ENCODE measurements at places on chromosomes 12 and 14.

- DNase-seq, result no peak
Measured at GRCh38 chr12:911191-911826, 38.2 kb downstream of the RAD52 start.

DNA sequence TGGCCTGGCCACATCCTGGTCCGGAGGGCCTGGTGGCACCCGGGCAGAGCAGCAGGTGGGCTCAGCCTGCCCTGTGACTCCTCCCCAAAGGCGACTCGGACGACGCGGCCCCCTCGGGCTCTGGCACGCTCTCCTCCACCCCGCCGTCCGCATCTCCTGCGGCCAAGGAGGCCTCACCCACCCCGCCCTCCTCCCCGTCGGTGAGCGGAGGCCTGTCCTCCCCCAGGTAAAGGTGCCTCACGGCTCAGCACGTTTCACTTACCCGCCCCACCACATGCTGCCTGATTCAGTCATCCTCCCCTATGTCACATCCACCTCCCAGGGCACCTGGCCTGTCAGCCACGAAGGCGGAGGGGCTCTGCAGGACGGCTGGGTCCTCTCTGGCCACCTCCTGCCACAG, 6.8 kb upstream of the TEX22 start:
- DNase-seq, result no peak

DNA sequence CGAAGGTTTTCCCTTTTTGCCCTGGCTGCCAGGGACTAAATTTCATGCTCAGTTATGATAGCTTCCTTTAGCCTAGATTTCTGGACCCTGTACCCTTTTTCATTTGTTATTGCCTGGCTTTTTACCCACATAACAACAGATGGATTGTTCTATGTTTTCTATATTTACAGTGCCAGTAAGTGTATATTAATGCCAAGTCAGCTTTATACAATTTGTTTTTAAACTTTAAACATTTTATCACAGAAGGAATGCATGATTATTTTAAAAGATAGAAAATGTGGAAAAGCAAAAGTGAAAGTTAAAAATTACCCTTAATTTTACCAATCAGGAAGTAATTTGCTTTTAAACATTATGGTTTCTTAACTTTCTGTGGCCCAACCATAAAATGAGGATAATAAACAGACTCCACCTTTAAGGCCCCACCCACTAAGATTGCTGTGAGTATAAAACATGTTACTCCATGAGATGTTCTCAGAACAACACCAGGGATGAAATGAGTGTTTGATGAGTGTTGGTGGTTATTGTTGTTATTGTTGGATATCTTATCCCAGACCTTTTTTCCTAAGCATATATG, 496.8 kb downstream of the EGLN3 start:
- no peak for DNase-seq

DNA sequence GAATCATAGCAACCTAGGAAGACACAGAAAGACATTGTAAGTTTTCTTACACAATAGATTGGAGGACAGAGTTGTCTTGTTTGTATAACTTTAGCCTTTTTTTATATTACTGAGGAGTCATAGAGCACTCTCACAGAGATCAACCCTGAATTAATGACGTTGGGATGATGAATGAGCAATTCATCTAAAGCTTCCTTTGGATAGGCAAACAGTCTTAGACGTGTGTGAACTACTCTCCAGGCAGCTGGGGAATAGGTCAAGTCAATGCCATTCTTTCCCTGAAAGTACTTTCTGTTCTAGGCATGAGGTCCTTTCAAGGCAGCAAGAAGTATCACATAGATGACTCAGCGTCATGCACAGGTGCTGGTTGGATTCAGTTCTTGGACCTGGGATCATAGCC, 369.1 kb upstream of the NOVA1 start:
- DNase-seq, result no peak

DNA sequence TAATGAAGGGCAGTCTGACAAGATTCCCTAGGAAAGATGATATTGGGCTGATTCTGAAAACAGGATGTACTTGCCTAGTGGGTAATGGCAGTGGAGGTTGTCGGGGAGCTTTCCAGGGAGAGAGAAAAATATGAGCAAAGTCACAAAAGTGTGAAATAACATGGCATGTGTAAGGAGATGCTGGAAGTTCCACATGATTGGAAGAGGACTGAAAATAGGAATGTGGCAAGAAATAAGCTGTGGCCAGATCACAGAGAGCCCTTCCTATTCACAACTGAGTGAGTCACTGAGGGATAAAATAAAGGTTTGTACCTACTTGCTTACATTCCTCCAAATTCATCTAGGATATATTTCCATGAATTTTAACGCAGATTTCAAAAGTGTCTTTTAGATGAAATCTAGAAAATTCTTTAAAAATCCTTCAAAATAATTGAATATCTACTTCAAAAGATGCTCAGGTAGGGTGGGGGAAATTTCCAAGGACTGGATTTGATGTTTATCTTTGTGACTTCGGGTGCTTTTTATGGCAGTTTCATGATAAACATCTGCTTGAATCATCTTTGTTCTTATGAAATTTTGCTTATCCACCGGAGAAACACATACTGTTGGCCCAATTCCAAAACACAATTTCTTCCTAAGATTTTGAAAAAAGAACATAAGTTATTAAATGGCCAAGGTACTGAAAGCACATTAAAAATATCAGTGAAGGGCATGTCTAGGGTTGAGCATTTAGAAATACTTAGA, 36.3 kb upstream of the SLC2A13 start:
- no peak for DNase-seq

DNA sequence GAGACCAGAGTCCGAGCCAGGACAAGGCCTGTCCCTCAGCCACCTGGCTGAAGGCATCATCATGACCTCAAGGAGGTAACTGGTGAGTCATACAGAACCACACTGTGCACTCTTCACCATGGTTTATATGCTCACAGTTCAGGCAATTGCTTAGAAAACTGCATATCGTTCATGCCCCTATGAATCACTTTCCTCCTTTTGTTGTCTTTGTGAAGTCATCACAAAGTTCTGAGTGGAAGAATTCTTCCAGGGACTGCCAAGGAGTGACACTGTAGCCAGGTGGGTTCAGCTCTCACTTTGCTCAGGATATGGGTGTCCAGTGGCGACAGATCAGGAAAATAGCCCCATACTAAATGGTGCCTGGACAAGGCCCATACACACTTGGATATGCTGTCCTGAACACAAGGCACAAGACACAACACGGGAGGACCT, 92.5 kb downstream of the DPF3 start:
- no peak for DNase-seq

Measured in stimulated activated CD4-positive, alpha-beta T cell treated with anti-CD3 and anti-CD28 coated beads, Interleukin-1b, Interleukin-23, amount 100 ng/mL, for 48 hours (primary cell).